ENCODE measurements at places on chromosomes 1 and 21.

DNA sequence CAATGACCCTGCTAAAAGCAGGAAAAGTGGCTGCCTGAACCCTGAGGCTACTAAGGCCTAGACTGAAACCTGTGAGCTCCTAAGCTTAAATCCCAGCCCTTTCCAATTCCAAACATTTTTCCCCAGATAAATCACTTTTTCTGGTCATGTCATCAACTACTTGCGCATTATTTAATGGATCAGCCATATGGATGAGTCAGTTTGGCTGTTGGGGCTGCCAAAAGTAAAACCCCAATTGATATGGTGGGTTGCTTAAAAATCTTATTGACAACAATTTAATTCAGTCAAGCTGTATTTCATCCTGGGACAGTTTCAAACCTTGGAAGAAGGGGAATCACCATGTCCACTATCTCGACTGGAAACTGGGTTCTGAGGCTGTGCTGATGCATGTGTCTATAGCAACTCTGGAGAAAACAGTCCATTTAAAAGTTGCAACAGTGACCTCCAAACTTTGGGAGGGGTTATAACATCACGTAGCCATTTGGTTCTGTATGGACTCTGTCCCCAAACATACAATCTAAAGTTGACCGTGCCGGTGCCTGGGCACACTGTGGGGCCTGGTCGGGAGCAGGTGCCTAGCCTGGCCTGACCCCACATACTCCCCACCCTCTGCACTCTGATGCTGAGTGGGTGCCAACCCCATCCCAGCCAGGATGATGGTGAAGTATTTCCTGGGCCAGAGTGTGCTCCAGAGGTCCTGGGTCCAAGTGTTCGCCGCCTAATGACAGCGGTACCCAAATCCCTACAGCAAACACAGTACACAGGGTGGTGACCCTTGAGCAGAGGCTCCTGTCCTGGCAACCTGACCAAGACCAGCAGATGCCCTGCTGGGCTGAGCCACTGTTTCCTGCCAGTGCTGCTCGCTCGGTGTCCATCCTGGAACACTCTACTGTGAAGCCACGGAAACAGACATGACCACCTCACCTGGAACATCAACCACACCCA, 46.5 kb upstream of the LRRC52 start:
- H3K4me1 ChIP-seq = no peaks in the 10 kb centered on the region
- no peak overlapping the region for H3K27ac ChIP-seq
- H3K4me3 ChIP-seq = no peak overlapping the region
- H3K36me3 ChIP-seq = no peaks in the 10 kb centered on the region
- peaks cover 29% of the 10 kb centered on the region for H3K27me3 ChIP-seq

- DNase-seq = no peak
- no peaks in the 10 kb centered on the region for H3K36me3 ChIP-seq
- peaks cover 4% of the 10 kb centered on the region for H3K4me1 ChIP-seq
- no peak overlapping the region for H3K27ac ChIP-seq
Observed at GRCh38 chr21:17414766-17415165, 98.1 kb upstream of the CXADR start.

DNA sequence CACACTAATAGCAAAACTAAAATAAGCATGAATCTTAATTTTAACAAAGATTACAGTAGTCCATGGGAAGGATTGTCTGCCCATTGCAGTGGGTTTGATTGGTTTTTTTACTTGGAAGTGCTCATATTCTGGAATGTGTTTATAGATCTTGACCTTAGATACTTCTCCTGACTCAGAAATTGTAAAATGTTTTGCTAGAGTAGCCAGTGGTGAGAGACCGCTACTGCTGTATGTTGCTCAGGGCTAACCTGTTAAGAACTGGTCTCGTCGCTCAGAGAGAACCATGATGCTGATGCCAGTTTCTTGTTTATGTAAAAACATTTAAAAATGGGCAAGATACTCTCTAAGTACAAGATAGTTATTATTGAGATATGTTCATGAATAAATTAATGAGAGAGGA, 99.9 kb downstream of the ROR1 start:
- H3K4me1 ChIP-seq = no peaks in the 10 kb centered on the region
- H3K27me3 ChIP-seq = peaks cover 7% of the 10 kb centered on the region
- no peak overlapping the region for H3K27ac ChIP-seq
- no peak for DNase-seq

DNA sequence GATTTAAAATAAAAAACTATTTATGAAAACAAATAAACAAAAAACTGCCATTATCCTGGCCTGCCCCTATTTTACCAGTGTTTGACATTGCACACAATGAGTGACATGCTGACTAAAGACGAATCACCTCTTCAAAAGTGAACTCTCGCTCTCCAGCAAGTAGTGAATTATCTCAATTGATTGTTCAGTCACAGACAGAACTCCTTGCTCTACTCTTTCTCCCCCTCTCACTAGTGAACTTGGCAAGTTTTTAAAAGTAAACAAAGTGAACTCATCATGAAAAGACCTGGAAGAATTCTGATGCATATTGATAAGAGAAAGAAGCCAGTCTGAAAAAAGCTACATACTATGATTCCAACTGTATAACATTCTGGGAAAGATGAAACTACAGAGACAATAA, 4.7 kb upstream of the C1orf52 start:
- H3K4me1 ChIP-seq = peaks cover 11% of the 10 kb centered on the region
- peaks cover 54% of the 10 kb centered on the region for H3K36me3 ChIP-seq
- H3K4me3 ChIP-seq = no peak overlapping the region
- H3K27me3 ChIP-seq = no peaks in the 10 kb centered on the region

- no peak overlapping the region for H3K27ac ChIP-seq
- H3K4me3 ChIP-seq = no peak overlapping the region
- peaks cover 1% of the 10 kb centered on the region for H3K4me1 ChIP-seq
Observed at GRCh38 chr1:180444522-180444921, 57.9 kb downstream of the ACBD6 start.

- H3K4me3 ChIP-seq = no peak overlapping the region
- H3K4me1 ChIP-seq = no peaks in the 10 kb centered on the region
- no peaks in the 10 kb centered on the region for H3K27me3 ChIP-seq
- H3K27ac ChIP-seq = no peak overlapping the region
- DNase-seq = peak; percentile 2
Observed at GRCh38 chr21:46089285-46089684, 8.6 kb upstream of the COL6A2 start.
